ENCODE measurements at places on chromosomes 12 and 14.

GRCh38 chr14:21924479-21924878, 250.9 kb upstream of the OR4E1 start:
- DNase-seq, result peak; percentile 34

GRCh38 chr12:131674373-131674772, 36.5 kb upstream of the SFSWAP start:
- DNase-seq, result no peak

DNA sequence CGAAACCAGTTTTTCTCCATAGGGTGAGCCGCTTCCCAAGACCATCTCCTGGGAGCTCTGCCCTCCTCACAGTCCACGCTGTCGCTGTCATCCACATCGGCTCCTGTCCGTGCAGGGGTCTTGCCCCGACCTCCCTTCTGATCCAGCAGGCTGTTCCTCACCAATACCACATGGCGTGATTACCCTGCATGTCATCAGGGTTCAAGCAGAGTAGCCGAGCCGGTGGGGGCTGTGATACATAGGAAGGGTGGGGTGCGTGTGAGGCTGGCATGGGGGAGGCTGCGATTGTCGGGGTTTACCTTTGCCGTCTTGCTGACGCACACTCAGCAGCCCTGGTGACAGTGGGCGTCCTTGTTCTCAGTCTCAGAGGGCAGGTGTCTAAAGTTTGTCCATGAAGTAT, 17.0 kb downstream of the TEDC1 start:
- no peak for DNase-seq

DNA sequence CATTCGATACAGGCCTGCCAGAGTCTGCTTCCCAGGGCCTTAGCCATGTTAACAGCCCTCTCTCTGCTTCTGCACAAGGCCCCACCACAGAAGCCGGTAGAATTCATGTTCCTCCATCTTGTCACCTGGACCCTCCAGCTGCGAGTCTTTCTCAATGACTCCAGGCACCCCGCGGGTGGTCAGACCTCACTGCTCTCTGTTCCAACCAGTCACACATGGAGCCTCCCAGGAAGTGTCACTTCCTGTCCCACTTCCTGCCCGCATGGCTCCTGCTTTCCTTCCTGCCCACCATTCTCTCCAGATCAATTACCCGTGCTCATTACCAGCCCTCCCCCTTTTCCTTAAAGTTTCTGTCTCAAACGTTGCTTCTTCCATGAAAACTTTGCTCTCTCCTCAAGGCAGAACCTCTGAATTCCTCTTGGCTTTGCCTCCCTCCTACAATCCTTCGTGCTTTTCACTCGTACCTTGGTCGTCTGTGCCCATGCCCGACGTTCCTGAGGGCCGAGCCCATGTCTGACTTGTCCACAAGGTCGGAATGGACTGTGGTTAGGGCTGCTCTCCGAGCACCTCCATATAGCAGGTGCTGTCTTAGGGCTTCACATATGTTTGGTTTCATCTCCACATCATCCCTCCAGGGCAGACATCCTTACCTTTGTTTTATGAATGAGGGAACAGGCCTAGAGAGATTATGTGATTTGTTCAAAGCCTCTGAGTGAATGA, 172.1 kb downstream of the TSPAN9 start:
- DNase-seq, result no peak

DNA sequence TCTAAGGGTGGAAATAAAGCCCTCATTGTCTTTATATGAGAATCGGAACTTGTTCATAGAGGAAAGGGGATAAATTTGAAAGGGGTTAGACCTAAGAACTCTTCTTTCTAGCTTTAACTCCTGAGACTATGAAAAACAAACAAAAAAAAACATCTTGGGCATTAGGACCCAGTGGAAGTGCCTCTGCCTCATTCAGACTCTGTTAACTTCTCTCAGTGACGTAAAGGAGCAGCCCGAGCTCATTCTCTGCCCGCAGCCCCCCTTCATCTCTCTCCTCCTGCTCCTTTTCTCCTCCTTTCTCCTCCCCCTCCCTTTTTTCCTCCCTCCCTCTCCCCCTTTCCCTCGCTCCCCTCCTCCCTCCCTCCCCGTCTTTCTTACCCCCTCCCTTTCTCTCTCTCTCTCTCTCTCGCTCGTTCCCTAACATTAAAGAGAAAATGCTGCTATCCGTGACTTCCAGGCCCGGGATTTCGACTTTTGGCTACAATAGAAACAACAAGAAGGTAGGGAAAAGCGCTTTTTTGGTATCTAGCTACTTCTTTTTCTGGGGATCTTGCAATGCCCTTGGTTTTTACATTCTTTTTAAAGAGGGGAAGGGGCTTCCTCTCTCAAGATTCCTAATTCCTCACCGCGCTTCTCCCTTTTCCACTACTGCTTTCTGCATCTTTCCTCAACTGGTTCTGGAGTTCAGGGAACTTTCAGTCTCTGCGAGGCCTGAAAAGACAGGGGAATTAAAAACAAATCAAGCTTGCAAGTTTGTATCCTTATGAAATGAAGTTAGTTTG, at the start of gene RBMS2:
RBMS2 (plus strand) TSS at position 231 of the 782 bp plus-strand sequence; CDS start at position 435, 204 bp downstream.
- peak; percentile 4 for DNase-seq

- DNase-seq, result no peak
Observed at GRCh38 chr12:54352022-54352531, 12.2 kb downstream of the GPR84 start.
